Astrocyte of the spinal cord (primary cell): ENCODE measurements at places on chromosomes 2 and 18.

DNA sequence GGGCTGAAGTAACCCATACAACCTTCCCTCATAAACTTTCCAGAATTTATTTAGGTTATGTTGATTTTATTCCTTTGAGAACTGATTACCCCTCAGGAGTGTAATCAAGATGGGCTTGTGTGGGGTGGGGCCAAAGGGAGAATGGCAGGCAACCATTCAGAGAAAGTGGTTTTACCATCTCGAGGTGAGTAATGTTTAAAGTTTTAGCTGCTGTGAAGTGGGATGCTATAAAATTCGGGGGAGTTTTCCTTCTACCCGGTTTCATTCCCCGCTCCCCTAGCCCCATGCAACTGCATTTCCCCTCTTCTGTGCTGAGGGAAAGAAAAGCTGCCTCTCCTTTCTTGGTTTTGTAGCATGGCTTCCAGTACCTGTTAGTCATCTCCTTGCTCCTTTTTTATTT is 34.7 kb downstream of the MAP4K4 start:
- no peak for DNase-seq

- peak; percentile 1 for DNase-seq
Measured at GRCh38 chr2:27123302-27124150, at the start of gene ABHD1. ABHD1 (plus strand) TSS chr2:27123815; CDS start chr2:27123949, 134 bp downstream.

- DNase-seq: no peak
Measured at GRCh38 chr18:26488417-26489009, 59.8 kb downstream of the KCTD1 start.

DNA sequence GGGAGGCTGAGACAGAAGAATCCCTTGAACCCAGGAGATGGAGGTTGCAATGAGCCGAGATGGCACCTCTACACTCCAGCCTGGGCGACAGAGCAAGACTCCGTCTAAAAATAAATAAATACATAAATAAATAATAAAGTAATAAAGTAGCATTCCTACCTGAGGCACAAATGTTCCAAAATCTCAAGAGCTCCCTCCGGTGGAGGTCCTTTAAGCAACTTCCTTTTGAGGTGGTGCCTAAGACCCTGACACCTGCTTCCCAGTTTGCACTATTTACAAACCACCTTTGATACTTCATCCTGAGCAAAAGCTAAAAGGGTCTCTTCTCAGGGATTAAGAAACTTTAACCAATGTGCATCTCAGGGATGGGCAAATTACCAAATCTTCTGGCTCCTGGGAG is 505.1 kb downstream of the CNTNAP5 start:
- no peak for DNase-seq

DNA sequence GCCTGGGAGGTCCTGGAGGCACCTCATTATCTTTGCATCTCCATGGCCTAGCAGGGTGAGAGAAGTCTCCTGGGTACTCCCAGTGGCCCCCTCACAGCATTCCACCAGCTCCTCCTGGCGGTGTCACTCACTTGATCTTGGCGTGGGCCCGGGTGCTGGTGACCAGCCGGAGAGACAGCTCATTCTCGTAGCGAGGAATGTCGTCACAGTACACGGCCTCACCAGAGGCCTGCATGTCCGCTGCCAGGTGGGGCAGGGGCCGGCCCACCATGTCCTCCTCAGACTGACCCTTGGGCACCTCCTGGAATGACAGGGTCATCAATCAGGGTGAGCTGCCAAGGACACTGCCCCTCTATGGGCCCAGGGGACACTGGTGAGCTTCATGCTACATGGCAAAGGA is 42.4 kb downstream of the XDH start:
- no peak for DNase-seq

DNA sequence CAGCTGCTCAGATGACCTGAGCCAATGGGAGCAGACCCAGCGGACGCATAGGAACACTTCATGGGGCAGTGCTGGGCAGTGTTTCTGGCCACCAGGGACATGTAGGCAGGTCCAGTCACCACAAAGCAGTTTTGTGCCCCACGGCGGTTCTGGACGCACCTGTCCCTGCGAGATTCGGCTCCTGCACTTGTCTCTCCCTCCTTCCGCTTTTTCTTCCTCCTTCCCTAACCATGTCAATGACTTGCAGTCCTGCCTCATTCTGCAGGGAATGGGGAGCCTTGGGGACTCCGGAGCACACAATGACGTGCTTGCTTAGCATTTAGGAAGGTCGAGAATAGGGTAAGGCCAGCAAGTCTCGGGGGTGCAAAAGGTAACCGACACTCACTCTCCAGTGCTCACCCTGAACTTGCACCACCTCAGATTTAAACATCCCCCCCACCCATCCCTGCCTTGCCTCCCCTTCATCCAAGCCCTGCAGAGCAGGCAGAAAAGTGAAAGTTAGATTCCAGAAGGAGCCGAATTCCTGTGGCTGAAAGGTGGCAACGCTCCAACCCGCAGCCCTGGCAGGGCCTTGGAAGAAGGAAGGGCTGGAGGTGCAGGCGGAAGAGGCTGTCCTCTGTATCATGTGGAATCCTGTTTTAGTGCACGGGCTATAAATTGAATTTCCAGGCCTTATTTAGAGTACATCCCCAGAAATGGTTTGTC is 40.5 kb upstream of the ATG16L1 start:
- DNase-seq: peak; percentile 94

- DNase-seq: peak; percentile 87
Measured at GRCh38 chr2:68653538-68653982, 10.2 kb downstream of the PROKR1 start.

- no peak for DNase-seq
Measured at GRCh38 chr2:17617516-17617915, 77.0 kb downstream of the VSNL1 start.

- no peak for DNase-seq
Measured at GRCh38 chr2:230903231-230904150, 21.6 kb downstream of the GPR55 start.

GRCh38 chr2:170715932-170716777 is 1.0 kb downstream of the SP5 start:
- DNase-seq: no peak

GRCh38 chr2:218003281-218003944 is 618 bp upstream of the TNS1 start:
- DNase-seq: peak; percentile 33

- DNase-seq: no peak
Measured at GRCh38 chr2:46188041-46188716, 109.0 kb upstream of the EPAS1 start.

- DNase-seq: no peak
Measured at GRCh38 chr2:126467367-126468054, 188.4 kb upstream of the GYPC start.

GRCh38 chr2:16012626-16013358 is 72.4 kb downstream of the MYCN start:
- no peak for DNase-seq

DNA sequence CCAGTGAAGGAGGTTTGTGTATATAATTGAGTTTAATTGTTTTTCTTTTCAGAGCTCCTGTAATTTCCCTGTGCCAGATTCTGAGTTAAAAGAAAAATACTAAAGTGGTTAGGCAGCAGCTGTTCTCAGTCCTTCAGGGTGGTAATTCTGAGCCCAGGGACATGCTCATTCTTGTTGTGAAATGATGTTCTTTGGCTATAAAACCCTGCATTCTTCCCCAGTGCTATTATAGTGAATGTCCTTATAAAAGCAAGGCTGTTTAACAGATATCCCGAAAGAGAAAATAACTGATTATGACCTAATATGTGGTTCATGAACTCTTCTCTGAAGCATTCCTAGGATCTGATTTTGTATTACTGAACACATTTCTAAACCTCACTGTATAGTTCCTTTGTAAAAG is 34.0 kb downstream of the ADAM23 start:
- DNase-seq: peak; percentile 22

DNA sequence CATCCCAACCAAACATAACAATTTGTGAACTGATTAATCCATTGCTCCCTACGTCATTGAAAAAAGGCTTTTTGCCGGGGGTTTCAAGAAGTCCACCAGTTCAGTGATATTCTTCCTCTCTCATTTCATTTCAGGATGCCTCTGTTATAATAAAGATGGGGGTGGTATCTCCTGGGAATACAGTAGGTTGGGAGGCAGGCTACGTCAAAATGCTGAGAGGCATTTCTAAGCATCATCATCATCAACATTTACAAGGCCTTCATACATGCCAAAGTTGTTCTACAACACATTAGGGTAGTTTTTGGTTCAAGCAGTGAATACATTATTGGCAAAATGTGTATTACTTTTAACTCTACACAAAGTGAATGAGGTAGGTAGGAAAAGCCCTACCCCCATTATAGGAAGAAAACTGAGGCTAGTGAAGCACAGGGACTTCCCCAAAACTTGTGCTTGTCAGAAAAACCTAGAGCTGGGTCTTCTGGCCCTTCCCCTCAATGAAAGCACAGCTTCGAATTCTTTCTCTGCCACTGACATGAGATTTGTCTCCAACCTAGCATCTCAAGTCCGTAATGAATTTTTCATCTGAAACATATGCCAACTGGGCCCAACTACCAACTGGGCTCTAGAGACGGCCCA is 11.3 kb downstream of the OSR1 start:
- DNase-seq: peak; percentile 38

- DNase-seq: no peak
Measured at GRCh38 chr18:5969989-5970403, 74.7 kb upstream of the TMEM200C start.

GRCh38 chr2:38315707-38316333 is 61.3 kb downstream of the ATL2 start:
- peak; percentile 64 for DNase-seq

- peak; percentile 10 for DNase-seq
Measured at GRCh38 chr2:173511942-173512341, 157.3 kb downstream of the CDCA7 start.

GRCh38 chr2:235510318-235510717 is 16.5 kb downstream of the AGAP1 start:
- no peak for DNase-seq

DNA sequence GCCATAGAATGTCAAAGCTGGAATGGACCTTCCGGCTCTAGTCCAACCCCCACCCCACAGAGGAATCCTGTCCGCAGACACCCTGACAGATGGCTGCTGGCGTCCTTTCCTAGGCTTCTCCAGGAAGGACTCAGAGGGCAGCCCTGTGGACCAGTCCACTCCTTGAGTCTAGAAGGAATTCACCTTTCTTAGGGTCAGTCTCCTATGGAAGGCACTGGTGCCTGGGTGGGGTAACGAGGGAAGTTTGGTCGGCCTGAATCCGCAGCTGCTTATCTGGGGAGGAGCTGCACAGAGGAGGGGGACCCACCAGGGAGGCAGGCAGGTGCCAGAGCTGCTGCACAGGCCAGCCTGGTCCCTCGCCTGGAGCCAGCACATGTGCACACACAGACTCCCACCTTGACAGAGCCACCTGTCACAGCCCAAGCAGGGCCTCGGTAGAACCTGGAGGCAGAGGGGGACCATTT is 2.5 kb downstream of the DNMT3A start:
- DNase-seq: no peak

- peak; percentile 95 for DNase-seq
Measured at GRCh38 chr2:9638532-9638931, 7.7 kb upstream of the YWHAQ start.

- no peak for DNase-seq
Measured at GRCh38 chr2:240611601-240612210, 13.6 kb upstream of the GPR35 start.

- DNase-seq: no peak
Measured at GRCh38 chr2:232637866-232638583, 4.6 kb downstream of the EFHD1 start.

DNA sequence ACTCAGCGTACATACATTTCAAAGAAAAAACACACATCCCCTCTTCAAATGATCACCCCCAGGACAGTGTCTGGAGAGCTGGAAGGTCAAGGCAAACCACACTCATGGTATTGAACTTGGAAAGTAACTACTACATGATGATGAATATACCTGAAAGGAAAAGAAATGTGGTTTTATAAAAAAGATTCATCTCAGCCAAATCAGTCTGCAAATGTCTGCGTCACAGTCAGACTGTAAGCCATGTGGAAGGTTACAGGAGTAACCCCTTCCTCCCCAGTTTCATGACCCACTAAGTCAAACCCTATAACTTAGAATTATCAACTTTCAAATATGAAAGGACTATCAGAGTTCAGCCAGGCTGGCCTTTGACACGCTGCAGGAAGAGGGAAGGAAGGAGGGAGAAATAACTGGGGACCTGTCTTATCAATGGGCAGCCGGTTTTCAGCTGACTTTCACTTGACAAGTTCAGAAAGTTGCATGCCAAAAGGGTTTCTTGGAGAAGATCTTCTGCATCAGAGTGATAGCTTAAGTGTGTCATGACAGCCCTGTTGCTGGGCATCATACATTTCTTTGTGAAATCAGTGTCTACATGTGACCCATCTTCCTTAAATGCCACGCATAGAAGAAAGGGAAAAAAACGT is 7.0 kb upstream of the BMP10 start:
- no peak for DNase-seq

GRCh38 chr2:217551252-217551899 is 451.4 kb downstream of the TNS1 start:
- peak; percentile 18 for DNase-seq

DNA sequence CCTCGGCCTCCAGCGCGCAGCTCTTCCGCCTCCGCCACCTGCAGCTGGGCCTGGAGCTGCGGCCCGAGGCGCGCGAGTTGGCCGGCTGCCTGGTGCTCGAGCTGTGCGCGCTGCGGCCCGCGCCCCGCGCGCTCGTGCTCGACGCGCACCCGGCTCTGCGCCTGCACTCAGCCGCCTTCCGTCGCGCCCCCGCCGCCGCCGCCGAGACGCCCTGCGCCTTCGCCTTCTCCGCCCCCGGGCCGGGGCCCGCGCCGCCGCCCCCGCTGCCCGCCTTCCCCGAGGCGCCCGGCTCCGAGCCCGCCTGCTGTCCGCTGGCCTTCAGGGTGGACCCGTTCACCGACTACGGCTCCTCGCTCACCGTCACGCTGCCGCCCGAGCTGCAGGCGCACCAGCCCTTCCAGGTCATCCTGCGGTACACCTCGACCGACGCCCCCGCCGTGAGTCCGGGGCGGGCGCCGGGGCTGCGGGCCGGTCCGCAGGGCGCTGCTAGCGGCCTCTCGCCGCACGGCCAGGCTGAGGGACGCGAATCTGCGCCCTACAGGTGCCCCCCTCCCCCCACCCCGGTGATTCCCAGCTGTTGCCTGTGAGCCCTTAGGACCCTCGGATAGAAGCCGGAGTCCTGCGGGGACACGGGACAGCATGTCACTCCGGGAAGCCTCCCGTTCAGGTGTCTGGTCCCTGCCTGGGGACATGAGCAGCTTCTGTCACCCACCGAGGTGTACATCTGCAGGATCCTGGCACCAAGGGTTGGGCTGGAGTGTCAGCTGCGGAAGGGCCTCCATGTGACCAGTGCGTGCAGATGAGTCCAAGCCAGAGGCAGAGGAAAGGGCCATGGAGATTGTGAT is 616 bp downstream of the RNPEPL1 start:
- peak; percentile 48 for DNase-seq

GRCh38 chr2:135662088-135662487 is 79.6 kb upstream of the UBXN4 start:
- DNase-seq: peak; percentile 36

- no peak for DNase-seq
Measured at GRCh38 chr2:128591022-128591860, 272.6 kb upstream of the HS6ST1 start.

DNA sequence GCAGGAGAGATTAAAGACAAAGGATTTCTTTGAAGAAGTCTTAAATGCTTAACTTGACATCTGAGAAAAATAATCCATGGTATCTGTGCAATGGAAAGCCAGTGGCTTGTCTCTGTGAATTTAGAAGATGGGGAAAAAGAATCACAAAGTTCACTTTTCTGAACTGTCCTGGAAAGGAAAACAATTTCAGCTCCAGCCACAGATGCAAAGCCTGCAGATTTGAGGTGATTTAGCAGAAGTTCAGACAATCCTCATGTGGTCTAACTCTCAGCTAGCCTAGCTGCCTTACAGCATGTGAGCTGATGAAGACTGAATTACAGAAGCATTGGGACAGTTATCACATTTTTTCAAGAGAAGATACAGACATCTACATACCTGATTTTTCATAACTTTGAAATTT is 126.7 kb upstream of the ITGB6 start:
- DNase-seq: no peak

GRCh38 chr2:145524303-145524702 is 1004.4 kb upstream of the ZEB2 start:
- no peak for DNase-seq
